ENCODE measurements at places on chromosomes 6 and 20.

- DNase-seq, result peak; percentile 32
Measured at GRCh38 chr20:63223121-63223825, 7.3 kb upstream of the YTHDF1 start.

- DNase-seq, result no peak
Measured at GRCh38 chr6:109303640-109304283, 78.5 kb downstream of the CD164 start.

- DNase-seq, result no peak
Measured at GRCh38 chr6:123094795-123095194, 98.8 kb downstream of the CLVS2 start.

GRCh38 chr6:112592159-112592558 lies 245.0 kb downstream of the RFPL4B start:
- DNase-seq, result no peak

DNA sequence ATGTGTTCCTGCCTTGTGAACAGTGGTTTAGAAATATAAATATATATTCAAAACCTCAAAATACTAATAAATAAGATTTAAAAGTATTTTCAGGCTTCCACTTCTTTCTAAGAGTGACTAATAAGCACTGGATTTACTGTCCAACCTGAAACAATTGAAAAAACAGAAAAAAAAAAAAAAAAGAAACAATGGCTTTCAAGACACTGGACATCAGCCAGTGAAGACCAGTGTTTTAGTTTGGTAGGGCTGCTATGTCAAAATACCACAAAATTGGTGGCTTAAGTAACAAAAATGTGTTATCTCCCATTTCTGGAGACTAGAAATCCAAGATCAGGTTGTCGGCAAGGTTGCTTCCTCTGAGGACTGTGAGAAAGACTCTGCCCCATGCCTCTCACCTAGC lies 101.4 kb upstream of the PDE7B start:
- DNase-seq, result no peak

- DNase-seq, result no peak
Measured at GRCh38 chr20:2991532-2991931, 51.9 kb upstream of the GNRH2 start.

GRCh38 chr6:166417285-166417691 lies 34.5 kb upstream of the MPC1 start:
- no peak for DNase-seq

DNA sequence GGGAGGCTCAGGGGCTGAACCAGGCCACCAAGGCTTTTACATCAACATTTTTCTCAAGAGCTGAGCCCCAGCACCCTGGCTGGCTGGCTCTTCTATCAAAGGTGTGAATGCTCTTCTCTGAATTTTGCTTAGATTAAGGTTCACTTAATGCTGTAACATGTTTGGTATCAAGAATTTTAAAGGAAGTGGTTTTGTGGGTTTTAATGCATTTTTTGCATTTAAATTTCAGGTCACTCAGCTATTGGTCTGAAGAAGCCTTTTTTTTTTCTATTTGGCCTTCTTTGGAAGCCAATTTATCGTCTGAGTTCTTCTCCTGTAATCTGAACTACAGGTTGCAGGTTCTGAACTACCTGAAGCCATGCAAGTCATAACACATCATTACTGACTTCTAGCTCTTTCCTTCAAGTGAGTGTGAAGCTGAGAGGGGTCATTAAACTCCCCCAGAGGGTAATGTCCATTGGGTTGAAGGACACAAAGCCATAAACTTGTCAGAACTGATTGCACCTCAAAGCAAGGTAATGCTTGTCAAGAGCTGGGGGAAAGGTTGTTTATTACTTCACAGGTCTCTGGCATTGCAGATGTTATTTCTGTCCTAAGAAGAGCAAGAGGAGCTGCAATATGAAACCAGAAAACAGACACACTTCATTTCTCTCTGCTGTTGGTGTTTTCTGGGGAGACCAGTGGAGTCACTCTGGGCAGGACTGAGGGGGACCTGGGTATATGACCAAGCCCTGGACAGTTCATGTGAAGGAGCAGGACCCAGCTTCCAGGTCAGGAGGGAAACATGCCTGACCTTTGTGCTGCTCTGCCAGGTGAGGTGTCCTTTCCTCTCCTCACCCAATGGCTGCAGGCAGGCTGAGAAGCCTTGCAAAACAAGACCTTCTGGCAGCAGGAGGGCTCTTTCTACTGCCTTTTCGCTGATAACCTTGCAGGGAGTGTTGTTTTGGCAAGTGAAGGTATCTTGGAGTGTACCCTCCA lies 26.1 kb upstream of the NEDD9 start:
- DNase-seq, result peak; percentile 37

- DNase-seq, result no peak
Measured at GRCh38 chr20:63919130-63919529, 24.2 kb downstream of the DNAJC5 start.

GRCh38 chr6:49551866-49552129 lies 1.3 kb downstream of the C6orf141 start:
- DNase-seq, result no peak

DNA sequence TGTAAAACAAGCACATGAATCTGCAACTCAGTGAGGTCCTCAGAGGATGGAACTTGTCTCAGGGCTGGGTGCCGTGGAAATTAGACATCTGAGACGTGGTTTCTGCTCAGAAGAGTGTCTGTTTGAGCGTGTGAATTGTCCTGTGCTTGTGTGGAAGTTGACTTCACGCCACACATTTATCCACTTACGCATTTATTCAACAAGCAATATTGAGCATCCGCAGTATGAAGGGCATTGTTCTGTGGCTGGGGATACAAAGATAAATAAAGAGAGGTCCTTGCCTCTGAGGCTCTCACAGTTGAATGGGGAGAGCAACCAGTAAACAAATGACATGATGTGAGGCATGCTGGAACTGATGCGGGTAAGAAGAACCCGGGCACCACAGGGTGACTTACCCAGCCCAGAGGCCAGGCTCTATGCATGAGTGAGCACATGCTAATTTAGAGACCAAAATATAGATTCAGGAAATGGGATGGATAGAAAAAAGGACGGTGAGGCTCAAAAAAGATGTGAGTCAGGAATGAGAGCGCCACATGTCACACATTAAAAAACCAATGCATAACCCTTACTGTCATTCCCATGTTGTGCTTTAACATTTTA lies 60.4 kb downstream of the SOBP start:
- no peak for DNase-seq

- DNase-seq, result peak; percentile 86
Measured at GRCh38 chr6:143673669-143674068, 4.1 kb upstream of the PHACTR2 start.

DNA sequence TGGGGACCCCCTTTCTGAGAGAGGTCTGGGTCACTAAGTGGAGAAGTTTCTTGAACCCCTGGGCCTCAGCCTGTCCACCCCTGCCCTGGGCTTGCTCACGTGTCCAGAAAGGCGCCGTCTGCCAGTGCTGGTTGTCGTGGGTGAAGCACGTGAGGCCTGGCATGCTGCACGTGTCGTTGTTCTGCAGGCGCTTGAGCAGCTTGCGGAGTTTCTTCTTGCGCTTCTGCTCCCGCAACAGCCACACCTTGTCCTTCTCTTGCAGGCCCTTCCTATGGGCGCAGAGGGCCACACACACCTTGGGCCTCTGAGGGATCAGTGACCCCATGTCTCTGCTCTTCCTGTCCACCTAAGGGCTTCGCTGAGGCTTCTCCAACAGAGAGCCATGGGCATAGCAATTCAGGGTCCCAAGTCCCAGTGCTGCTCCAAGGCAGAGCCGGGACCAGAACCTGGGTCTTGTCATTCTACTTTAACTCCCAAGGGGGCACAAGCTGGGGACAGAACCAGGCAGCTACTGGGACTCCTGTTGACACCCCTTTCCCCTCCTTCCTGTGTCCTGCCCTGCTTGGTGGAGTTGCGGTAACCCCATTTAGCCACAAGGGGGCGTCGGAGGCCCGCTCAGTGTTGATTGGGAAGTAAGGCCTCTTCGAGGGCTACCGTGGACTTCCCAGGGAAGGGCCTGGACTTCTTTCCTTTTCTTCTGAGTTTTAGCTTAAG lies 121.8 kb downstream of the SULF2 start:
- DNase-seq, result peak; percentile 73

- DNase-seq, result no peak
Measured at GRCh38 chr20:35150846-35151579, 3.9 kb upstream of the EDEM2 start.

- DNase-seq, result no peak
Measured at GRCh38 chr6:50846144-50846851, 27.6 kb downstream of the TFAP2B start.

Measured in AG10803 (cell line).